ENCODE measurements at places on chromosomes 12 and 14. TPM values are rescaled to one million over a fixed set of nuclear protein-coding genes. Genes with fewer than 3 reads are reported as not detected.

- H3K36me3 ChIP-seq, result no peaks in the 10 kb centered on the region
- H3K4me3 ChIP-seq, result no peak overlapping the region
- H3K27me3 ChIP-seq, result peaks cover 3% of the 10 kb centered on the region
- H3K27ac ChIP-seq, result no peak overlapping the region
- no peak for DNase-seq
Measured at GRCh38 chr14:95290871-95291431, 28.8 kb downstream of the CLMN start.

- H3K4me1 ChIP-seq, result peaks cover 18% of the 10 kb centered on the region
- no peak overlapping the region for H3K4me3 ChIP-seq
- H3K27me3 ChIP-seq, result peaks cover 2% of the 10 kb centered on the region
- H3K36me3 ChIP-seq, result peaks cover 4% of the 10 kb centered on the region
- no peak overlapping the region for H3K27ac ChIP-seq
Measured at GRCh38 chr14:56159066-56159465, 40.9 kb downstream of the PELI2 start.

- H3K4me1 ChIP-seq, result peaks cover 21% of the 10 kb centered on the region
- no peaks in the 10 kb centered on the region for H3K36me3 ChIP-seq
- peaks cover 2% of the 10 kb centered on the region for H3K27me3 ChIP-seq
- H3K27ac ChIP-seq, result no peak overlapping the region
- peak overlapping the region; percentile 13 for H3K4me3 ChIP-seq
Measured at GRCh38 chr14:65224799-65225198, 122.5 kb upstream of the MAX start.

GRCh38 chr12:125129179-125129571, 63.9 kb downstream of the AACS start:
- H3K27ac ChIP-seq, result no peak overlapping the region
- peaks cover 13% of the 10 kb centered on the region for H3K27me3 ChIP-seq
- no peak overlapping the region for H3K4me3 ChIP-seq
- H3K4me1 ChIP-seq, result no peaks in the 10 kb centered on the region
- no peak for DNase-seq

DNA sequence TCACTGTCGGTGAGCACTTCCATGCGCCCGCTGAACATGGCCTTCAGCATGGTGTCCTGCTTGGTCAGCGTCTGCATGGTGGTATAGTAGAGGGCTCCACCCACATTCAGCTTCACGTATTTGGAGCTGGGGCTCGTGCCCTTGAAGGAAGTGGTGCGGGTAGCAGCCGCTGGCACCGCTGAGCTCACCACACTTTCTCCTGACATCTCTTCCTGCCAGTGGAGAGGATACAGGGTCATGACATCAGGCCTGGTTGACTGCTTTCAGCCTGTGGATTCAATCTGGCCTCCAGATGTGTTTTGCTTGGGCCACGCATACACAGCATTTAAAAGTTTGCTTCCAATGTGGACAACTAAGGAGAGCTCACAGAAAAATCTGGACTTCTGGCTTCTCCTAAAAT, 7.6 kb downstream of the KCTD10 start:
- no peak overlapping the region for H3K4me3 ChIP-seq
- no peak overlapping the region for H3K27ac ChIP-seq
- DNase-seq, result no peak
- H3K36me3 ChIP-seq, result peaks cover 51% of the 10 kb centered on the region
- H3K4me1 ChIP-seq, result peaks cover 66% of the 10 kb centered on the region
- H3K27me3 ChIP-seq, result peaks cover 5% of the 10 kb centered on the region

GRCh38 chr12:62738616-62739015, 196.3 kb downstream of the PPM1H start:
- H3K27ac ChIP-seq, result no peak overlapping the region
- H3K27me3 ChIP-seq, result no peaks in the 10 kb centered on the region
- no peak overlapping the region for H3K4me3 ChIP-seq
- no peak for DNase-seq
- H3K36me3 ChIP-seq, result peaks cover 39% of the 10 kb centered on the region
- peaks cover 20% of the 10 kb centered on the region for H3K4me1 ChIP-seq

Gene MYG1
- total RNA-seq, result 55.3 TPM

DNA sequence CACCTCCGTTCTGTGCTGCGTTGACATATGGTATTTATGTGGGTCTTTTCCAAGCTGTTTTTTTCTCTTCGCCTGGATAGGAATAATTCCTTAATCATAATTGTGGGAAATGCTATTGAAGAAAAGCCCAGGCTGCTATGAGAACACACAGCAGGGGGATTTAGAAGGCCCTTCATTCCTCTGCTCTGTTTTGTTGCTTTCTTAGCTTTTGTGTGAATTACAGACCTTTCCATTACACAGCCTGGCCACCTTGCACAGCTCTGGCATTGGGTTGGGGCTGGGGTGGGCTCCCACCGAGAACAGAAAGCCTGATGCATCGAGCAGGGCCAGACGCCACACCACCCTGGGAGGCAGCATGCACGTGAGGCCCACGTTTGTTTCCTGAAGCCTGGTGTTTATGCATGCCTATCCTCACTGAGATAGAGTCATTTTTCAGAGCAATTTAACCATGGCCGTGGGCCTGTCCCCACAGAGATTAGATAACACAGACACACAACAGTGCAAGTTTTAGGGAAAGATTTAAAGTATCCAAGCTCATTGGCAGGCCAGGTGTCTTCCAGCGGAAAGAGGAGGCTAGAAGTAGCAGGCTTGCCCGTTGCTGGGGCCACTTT, 287.6 kb upstream of the PWP1 start:
- H3K27ac ChIP-seq, result no peak overlapping the region
- peaks cover 20% of the 10 kb centered on the region for H3K4me1 ChIP-seq
- H3K36me3 ChIP-seq, result peaks cover 5% of the 10 kb centered on the region
- no peak overlapping the region for H3K4me3 ChIP-seq
- no peak for DNase-seq

GRCh38 chr12:44307506-44308168, 471.8 kb downstream of the TMEM117 start:
- no peaks in the 10 kb centered on the region for H3K4me1 ChIP-seq
- no peak overlapping the region for H3K4me3 ChIP-seq
- no peak for DNase-seq
- H3K27me3 ChIP-seq, result no peaks in the 10 kb centered on the region

Gene CCDC196
- not detected for total RNA-seq

DNA sequence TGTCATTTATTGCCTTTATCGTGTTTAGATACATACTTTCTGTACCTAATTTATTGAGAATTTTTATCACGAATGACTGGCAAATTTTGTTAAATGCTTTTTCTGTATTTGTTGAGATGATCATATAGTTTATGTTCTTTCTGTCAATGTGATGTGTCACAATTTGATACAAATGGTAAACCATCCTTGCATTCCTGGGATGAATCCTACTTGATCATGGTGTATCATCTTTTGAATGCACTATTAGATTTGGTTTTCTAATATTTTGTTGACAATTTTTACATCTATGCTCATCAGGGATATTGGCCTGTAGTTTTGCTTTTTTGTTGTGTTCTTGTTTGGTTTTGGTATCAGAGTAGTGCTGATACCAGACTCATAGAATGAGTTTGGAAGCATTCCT, 185.1 kb downstream of the NUBPL start:
- H3K27ac ChIP-seq, result no peak overlapping the region
- H3K36me3 ChIP-seq, result peaks cover 9% of the 10 kb centered on the region
- no peaks in the 10 kb centered on the region for H3K4me1 ChIP-seq
- DNase-seq, result no peak
- H3K27me3 ChIP-seq, result peaks cover 2% of the 10 kb centered on the region

DNA sequence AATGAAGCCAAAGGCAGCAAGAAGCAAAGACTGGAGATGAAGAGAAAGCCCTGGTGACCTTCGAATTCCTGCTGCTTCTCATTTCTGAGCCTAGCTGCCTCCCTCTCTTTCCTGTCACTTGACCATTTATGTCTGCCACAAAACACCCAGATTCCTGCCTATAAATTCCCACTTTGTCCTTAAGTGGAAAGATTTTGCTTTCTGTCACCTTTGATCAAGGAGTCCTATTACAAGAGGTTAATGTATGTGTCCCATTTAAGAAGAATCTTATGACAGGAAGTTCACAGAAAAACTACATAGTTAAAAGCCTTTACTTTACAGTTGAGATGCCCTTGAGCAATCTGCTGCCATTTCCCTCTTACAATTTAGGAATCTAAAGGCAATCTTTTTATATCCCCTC, 155.7 kb downstream of the GALC start:
- no peak overlapping the region for H3K27ac ChIP-seq
- DNase-seq, result no peak
- no peak overlapping the region for H3K4me3 ChIP-seq
- H3K27me3 ChIP-seq, result no peaks in the 10 kb centered on the region
